ENCODE measurements at places on chromosomes 2 and 18.
A peak's percentile ranks its signal among the peaks of the same experiment; 100 is the strongest.

DNA sequence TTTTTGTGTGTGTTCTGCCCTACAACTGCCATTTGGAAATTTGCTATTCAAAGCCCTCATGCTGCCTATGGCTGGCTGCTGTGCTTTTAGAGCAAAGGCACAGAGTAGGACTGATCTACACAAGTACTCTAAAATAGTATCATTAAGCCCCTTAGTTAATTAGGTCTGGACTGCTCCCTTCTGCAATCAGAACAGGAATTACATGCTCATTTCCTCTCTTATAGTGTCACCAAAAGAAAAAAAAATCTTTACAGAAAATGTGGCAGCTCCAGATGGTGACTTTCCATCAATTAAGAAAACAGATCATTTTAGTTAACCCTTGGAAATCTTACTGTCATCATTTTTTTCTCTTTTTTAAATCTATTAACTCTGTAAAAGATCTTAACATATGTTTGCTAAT is 337.5 kb downstream of the RIT2 start:
- DNase-seq, result no peak

GRCh38 chr18:26074246-26074645 is 16.2 kb downstream of the SS18 start:
- no peak for DNase-seq

DNA sequence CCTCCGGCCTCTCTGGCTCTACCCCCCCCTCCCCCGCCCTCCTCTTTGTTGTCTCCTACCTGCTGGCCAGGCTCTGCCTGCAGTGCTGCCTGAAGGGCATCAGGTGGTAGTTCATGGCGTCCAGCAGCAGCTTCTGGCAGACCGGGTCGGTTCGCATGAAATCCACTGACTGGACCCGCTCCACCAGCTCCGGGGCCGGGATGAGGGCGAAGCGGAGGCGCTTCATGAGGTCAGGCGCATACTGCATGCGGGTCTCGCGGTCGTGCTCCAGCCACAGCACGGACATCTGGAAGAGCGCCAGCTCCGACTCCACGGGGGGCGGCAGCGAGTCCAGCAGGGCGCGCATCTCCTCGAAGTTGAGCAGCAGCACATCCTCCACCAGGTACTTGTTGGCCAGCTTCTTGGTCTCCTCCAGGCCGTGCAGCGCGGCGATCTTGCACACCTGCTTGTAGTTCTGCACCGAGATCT is 3.2 kb downstream of the KLHL14 start:
- DNase-seq, result no peak

- no peak for DNase-seq
Measured at GRCh38 chr2:238506371-238507068, 79.8 kb downstream of the ASB1 start.

GRCh38 chr2:178394859-178395258 is 56.1 kb downstream of the PRKRA start:
- no peak for DNase-seq

- DNase-seq, result no peak
Measured at GRCh38 chr2:230012267-230012884, 56.3 kb downstream of the SLC16A14 start.

- DNase-seq, result no peak
Measured at GRCh38 chr2:179049203-179049545, 763 bp downstream of the CCDC141 start.

- DNase-seq, result no peak
Measured at GRCh38 chr2:25103287-25103871, 61.5 kb downstream of the EFR3B start.

GRCh38 chr2:238260883-238261282 is 21.0 kb upstream of the HES6 start:
- DNase-seq, result no peak

- DNase-seq, result no peak
Measured at GRCh38 chr18:2538236-2538635, 33.1 kb downstream of the METTL4 start.

DNA sequence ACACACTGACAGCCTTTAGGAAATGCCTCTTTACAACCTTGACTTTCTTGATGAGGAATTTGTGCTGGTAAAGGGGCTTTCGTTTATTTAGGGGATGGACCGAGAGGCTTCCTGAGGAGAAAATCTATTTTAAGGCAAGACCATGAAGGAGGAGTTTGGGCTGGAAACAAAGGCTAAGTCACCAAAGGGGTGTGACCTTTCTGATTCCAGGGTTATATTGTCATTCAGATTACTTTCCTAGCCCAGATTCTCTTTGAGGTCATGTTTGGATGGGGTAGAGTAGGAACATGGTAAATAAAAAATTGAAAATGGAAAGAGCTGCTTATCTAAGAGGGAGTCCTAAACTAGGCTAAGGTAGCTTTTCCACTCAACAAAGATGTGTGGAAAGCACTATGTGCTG is 77.1 kb upstream of the UGP2 start:
- no peak for DNase-seq

- DNase-seq, result no peak
Measured at GRCh38 chr2:236641051-236641726, 71.6 kb downstream of the ACKR3 start.

DNA sequence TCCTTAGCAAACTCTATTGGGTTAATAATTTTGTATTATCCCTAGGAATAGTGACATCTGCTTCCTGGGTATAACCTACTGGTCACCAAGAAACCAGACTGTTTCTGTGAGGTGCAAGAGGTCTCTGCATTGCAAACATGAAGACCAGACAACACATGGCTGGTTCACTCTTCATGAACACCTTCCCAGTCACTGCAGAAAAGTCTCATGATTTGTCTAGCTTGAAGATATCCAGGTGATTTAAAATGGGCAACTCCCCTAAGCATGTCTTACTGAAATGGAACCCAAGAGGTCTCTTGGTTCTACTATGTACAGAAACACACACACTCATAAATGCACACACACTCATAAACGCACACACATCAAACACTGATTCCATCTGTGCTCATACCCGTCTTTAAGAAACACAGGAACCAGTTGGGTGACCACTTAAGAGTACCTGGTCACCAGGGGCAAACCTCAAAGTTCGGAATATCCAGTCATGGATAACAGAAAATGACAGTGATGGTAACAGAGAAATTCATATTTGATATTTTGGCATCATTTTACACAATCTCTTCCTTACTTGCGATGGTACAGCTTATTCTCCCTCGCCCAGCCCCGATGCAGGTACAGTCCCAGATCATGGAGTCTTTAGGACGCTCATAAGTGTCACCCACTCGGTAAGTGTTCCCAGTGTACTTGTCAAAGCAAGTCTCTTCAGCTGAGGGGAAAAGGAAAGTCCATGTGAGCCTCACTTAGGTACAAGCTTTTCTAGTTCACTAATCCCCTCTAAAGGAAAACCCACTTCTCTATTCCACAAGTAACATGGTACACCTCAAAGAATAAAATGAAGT is 2.9 kb downstream of the FN1 start:
- no peak for DNase-seq

DNA sequence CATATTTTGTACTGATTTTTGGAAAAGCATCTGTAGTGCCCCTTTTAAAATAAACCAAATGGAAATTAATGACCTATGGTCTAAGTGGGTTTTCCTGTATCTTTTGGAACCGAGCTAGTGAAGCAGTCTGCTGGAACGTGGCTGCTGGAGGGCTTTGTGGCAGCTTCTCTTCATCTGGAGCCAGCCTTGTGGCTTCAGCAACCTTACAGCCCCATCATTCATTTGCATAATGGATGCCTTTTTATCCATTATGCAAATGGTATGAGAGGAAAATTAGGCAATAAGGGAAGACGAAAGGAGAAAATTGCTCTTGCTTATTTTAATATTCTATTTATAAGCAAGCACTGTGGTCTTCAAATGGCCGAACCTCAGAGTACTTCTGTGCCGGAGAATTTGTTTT is 421.0 kb downstream of the PARD3B start:
- no peak for DNase-seq

DNA sequence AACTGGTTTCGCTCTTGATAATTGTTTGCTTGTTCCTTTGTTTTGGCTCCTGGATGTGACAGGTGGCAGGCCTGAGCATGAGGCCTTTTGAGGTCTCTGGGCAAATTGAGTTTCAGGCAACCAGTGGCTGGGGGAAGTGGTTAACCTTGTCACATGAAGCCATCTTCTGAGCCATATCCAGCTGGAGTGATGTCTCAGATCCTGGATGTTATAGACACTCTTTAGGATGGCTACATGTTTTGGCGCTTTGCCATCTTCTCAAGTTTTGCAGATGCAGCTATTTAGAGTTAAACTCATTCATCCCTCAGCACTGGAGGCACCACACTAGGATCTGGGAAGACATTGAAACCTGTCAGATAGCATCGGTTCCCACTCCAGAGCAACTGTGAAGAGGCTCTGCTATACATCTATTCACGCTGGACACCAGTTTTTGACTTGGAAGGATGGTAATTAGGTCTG is 25.3 kb upstream of the TACR1 start:
- no peak for DNase-seq

DNA sequence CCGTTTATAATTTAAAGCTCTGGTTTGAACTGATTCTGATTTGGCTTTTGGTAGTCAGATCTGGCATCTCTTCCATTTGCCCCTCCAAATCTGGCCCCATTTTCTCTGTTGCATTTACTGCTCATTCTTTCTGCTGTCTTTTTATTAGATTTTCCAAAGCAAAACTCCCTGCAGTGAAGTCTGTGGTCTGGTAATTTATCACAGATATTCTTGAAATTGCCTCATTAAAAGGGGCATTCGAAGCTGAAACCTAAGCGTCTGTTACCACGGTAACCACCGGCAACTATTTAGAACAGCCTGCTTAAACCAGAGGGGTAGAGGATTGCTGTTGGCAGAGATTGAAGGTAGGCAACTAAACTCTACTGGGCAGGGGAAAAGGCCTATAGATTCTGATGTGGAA is 111.5 kb upstream of the UPP2 start:
- DNase-seq, result no peak

DNA sequence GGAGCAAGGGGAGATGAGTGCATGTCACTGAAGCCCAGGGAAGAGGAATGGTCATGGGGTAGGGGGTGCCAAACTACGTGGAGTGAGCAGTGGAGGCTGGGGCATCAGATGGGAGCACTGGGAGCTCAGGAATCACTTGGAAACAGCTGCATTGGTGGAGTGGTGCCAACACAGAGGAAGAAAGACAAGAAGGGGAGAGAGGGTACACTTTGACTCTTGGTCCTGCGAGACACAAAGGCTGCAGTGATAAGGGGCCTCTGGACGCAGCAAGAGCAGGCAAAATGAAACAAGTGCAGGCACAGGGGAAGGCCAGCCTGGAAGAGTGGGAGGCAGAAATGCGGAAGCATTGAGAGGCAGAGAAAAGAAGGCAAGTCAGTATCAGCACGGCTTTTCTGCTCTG is 134.7 kb upstream of the SMIM21 start:
- DNase-seq, result no peak

- DNase-seq, result no peak
Measured at GRCh38 chr2:72278046-72278445, 130.4 kb upstream of the CYP26B1 start.

DNA sequence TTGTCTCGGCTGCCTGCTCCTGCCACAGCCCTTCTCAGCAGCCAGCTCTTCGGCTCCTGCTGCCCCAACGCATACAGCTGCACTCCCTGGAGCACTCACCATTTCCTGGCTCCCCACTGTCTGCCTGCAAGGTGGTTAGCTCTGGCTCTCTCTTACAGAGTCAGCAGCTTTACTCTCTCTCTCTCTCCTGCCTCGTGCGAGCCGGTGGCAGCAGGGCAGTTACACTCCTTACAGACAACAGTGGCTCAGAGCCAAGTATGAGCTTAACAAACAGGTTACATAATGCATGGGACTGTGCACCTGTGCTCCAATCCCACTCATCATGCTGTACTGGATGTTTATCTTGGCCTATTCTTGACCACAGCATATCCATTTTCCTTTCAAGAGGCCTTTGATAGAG is 47.4 kb upstream of the DNAJC10 start:
- no peak for DNase-seq

GRCh38 chr2:86123328-86123925 is 17.4 kb downstream of the PTCD3 start:
- no peak for DNase-seq

DNA sequence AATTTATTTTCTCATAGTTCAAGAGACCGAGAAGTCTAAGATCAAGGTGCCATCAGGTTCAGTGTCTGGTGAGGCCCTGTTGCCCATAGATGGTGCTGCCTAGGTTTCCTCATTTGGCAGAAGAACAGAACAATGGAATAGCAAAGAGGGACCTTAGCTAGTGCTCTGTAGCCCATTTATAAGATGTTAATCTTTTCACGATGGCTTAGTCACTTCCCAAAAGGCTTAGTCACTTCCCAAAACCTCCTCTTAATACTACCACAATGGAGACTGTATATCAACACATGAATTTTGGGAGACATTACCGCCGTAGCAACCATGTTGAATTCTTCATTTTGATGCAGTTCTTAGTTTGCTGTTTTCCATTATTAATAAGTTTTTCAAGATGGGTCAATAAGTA is 246.3 kb upstream of the NRP2 start:
- no peak for DNase-seq

- peak; percentile 53 for DNase-seq
Measured at GRCh38 chr2:144237830-144238627, 281.9 kb downstream of the ZEB2 start.

DNA sequence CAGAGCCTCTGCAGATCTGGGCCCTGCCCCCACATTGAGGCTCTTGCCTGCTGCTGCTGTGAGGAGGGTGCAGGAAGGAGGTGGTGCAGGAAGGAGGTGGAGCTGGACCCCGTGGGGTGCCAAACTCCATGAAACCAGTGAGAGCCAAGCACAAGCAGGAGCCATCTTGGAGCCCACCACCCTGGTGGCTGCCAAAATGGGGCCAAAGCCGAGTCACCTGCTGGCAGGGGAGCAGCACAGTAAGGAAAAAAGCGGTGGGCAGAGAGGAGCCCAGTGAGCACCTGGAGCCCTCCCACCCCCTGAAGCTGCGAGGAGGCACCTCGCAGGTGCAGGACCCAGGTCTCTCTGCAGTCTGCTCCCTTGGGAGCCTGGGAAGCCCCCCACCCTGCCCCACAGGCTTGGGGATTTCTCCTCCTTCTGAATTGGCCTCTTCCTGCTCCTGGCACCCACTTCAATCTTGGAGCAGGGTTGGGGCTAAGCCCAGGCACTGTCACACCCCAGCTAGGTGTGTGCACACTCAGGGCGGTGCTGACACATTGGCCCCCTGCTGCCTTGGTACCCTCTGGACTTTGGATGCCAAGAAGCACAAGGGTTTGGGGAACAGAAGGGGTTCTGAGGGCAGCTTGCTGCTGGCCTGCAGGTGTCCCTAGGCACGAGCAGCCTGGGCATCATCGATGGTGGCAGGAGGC is 245.4 kb upstream of the LRRTM4 start:
- no peak for DNase-seq

DNA sequence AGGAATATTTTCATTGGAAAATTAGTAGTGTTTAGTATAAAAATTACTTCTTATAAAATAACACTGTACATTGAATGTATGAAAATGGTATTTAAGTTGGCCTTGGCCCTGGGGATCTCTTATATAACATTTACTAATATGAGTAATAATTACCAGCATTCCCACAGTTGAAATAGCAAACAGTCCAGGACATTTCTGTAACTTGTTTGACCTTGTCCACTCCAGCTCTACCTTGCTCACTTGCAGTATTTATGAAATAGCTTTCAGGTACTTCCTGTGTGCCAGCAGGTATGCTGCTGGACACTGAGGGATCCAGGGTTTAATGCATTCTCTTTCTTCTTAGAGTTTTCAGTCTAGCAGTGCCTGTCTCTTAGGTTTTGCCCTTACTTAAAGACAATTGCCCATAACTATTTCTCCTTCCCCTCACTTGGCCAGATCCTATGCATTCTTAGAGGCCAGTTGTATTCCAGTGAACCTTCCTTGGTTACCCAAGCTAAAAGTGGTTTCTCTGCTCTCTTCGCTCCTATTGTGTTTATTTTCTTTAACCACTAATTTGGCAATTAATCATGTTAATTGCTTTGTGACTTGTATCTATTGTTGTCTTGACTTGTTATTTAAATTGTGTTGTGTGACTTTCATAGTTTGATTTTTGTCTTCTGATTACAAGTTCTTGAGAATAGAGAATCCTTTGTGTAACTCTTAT is 25.9 kb downstream of the BABAM2 start:
- no peak for DNase-seq
